ENCODE measurements at places on chromosomes 16 and 17.

DNA sequence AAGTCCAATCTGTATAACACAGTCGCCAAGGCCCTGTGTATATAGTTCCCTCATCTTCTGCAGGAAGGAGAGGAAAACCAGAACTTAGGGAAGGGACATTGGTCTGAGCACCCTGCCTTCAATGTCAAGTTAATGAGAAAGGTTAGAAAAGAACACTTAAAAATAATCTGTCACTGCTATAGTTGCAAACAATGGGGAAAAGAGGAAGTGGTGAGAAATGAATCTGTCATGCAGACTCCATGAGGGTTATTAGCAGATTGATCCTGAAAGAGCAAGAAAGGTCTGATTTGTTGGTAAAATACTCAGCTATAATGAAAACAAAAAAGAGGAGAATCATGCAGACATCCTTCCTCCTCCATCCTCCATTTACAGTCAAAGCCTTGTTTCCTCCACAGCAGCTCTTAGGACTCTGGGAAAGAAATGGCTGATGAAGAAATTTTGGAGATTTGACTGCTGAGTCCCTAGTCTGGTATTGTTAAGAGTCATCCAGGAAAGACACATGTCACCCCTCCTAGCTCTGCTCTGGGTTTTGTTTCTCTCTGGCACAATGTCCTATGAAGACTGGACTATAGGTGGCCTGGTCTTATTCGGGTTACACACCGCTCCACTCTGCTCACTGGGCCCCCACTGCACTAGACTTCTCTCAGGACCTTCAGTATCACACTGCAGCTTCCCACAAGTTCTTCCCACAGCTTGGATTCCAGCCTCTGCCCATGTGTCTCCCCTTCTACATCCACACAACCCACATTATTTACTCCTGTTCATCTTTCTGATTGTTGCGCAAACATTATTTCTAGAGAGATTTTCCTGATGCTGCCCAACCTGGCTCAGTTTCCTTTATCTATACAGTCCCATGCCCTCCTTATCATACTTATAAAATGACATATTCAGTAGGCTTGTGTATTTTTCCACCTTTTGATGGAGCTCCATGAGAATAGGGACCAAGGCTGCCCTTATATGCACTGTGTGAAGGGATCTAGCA, 56.5 kb upstream of the XYLT1 start:
- no peak for DNase-seq

DNA sequence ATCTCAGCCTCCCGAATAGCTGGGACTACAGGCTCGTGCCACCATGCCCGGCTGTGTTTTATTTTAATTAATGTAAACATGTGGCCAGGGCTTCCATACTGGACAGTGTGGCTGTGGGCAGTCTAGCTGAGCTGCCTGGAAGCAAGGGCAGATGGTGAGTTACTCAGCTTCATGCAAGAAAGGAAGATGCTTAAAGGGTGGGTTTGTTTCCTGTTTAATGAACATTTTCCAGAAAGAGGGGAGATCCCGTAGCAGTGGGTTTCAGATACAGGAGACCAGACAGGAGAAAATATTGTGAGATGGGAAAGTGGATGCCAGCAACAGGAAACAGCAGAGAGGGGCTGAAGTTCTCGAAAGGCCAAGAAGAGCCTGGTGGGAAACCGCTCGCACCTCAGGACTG, 7.3 kb downstream of the MAPK8IP3 start:
- DNase-seq = no peak

GRCh38 chr16:86542756-86543750, 12.0 kb downstream of the MTHFSD start:
- no peak for DNase-seq

DNA sequence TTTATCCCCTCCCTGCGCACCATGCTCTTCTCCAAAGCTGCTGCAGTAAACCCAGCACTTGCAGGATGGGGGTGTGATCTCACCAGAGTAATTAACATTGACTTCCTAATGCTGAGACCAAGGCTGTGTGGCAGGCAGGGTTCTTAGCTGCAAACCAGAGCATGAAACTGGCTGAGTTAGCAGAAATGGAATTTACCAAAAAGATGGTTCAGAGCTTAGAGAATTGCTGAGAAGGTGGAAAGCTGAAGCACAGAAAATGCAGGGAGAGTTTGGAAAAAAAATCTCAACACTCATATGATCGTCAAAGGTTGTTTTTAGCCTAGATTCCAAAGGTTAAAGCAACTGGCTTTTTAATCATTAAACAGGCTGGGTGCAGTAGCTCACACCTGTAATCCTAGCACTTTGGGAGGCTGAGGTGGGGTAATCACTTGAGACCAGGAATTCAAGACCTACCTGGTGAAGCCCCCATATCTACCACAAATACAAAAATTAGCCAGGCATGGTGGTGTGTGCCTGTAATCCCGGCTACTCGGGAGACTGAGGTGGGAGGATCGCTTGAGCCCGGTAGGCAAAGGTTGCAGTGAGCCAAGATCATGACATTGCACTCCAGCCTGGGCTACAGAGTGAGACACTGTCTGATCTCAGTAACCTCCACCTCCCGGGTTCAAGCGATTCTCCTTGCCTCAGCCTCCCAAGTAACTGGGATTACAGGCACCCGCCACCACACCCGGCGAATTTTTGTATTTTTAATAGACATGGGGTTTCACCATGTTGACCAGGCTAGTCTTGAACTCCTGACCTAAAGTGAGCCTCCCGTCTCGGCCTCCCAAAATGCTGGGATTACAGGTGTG, 6.0 kb upstream of the TXNDC11 start:
- DNase-seq = no peak

DNA sequence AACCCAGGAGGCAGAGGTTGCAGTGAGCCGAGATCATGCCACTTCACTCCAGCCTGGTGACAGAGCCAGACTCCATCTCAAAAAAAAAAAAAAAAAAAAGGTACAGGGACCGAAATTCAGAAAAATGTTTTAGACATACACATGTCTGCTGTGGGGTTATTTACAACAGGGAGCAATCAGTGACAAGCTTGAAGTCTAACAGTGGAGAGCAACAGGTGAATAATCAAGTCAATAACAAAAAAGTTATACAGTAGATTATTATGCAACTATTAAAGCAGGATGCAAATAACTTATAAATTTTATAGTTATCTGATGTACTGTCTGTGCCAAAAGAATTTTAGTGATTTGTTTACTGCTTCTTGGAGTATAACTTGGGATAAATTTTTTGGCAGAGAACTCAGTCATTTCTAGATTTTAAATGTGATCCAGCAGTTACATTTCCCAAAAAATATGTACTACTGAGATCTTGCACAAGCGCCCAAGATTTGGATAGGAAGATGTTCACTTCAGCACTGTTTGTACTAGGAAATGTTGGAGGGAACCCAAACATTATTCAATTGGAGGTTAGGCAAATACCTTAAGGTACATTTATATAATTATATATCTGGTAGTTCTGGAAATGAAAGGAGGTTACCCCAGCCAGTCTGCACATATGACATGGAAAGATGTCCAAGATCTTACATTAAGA, 34.1 kb downstream of the EEF2K start:
- DNase-seq = no peak

- DNase-seq = no peak
Measured at GRCh38 chr16:49701789-49702494, 154.0 kb downstream of the ZNF423 start.

- DNase-seq = no peak
Measured at GRCh38 chr17:970364-970763, 9.2 kb downstream of the NXN start.

GRCh38 chr17:36937001-36937958, at the start of gene LHX1:
TSS of gene LHX1 (plus strand) at chr17:36937475. CDS start at chr17:36938198, 723 bp downstream.
- DNase-seq = no peak

GRCh38 chr16:72493716-72494415, 321.9 kb upstream of the PMFBP1 start:
- DNase-seq = no peak

DNA sequence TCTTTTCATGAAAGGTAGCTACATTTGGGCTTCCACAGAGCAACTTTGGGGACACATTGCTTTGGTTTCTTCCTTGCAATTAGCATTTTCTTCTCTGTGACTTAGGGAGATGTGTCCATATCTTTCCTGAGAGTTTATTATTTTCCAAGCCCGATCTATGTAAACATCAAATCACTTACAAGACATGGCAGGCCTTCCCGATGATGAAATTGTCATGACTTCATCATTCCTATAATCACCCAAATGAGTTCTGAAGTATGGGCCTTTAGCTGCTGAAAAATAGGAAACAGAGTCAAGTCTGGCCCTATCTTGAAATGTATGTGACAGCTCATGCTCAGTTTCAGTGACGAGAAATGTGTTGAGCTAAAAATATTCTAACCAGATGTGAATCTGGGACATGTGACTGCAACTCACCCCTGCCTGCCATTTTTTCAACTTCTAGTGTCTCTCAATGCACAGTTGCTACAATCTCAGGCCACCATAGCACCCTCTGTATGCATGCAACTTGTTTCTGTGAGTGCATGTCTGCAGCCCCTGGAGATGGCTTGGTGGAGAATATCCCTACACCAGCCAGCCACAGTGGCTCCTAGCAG, 199.6 kb upstream of the MAF start:
- no peak for DNase-seq

DNA sequence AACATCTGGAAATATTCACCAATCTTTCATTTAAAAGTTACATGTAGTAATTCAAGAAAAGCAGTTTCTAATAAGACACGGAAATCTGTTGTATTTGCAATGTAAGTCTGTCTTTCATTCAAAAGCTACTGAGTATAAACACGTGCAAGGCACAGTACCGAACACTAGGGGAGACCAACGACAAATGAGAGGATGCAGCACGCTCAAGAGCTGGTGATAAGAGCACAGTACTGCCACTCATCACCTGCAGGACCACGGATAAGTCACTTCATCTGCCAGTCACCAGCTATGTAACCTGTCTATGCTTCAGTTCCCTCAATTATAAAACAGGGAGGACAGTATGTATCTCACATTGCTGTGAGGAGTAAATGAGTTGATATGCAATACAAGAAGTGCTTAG, 67.1 kb downstream of the CLEC18A start:
- no peak for DNase-seq

DNA sequence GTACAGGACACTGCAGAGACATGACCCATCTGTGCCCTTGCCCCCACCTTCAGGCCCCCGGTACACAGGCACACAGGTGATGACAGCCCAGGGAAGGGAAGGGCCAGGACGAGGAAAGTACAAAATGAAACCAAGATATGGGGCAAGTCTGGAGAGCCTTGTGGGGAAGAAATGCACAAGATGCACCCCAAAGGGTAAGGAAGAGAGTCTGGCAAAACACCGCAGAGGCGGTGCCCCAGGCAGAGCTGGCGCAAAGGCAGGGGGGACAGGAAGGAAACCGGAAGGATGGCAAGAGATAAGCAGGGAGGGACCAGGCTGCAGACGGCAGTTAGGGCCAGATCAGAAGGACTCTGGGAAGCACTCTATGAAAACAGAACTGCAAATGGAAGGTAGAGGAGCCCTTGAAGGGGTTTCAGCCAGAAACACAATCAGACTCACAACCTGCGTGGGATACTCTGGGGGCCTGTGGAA, 81.4 kb downstream of the SLC39A11 start:
- DNase-seq = no peak

Measured in activated CD4-positive, CD25-positive, alpha-beta regulatory T cell (primary cell).